AG10803 (cell line): ENCODE measurements at places on chromosomes 3 and 15.
A peak's percentile ranks its signal among the peaks of the same experiment; 100 is the strongest.

- DNase-seq, result no peak
Observed at GRCh38 chr15:78353093-78353492, 12.9 kb downstream of the CRABP1 start.

DNA sequence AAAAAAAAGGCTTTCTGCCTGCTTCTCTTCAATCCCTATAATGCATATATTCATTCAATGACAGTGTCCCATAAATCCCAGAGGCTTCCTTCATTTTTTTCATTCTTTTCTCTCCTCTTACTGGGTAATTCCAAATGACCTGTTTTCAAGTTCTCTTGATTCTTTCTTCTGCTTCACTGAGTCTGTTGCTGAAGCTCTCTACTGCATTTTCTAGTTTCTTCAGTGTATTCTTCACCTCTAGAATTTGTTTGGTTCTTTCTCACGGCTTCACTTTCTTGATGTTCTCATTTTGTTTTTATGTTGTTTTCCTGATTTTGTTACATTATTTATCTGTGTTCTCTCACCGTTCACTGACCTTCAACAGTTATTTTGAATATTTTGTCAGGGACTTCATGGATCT lies 141.6 kb downstream of the SCAPER start:
- no peak for DNase-seq

- peak; percentile 100 for DNase-seq
Observed at GRCh38 chr3:141367038-141367730, 1.1 kb upstream of the ZBTB38 start.

DNA sequence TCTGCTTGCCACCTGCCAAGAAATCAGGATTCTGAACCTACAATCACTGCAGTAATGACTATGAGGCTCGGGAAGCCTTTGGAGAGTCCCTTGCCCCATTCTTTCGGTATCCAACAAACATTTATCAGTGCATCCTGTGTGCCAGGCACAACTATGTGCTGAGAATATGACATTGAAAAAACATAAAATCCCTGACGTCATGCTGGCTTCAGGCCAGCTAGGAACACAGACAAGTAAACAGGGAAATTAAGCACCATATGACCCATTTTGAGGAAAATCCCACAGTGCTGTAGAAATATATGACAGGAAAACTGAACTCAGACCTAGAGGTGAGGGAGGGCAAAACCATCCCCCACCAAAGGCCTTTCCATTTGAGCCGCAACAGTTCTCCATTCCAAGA lies 34.1 kb upstream of the DET1 start:
- DNase-seq, result no peak

- DNase-seq, result no peak
Observed at GRCh38 chr3:174308736-174309135, 550.4 kb upstream of the NAALADL2 start.

- DNase-seq, result no peak
Observed at GRCh38 chr15:42152921-42153698, 3.3 kb downstream of the PLA2G4F start.
